ENCODE measurements at places on chromosomes 7 and 10.

- DNase-seq, result peak; percentile 55
Observed at GRCh38 chr7:42856605-42856987, 55.3 kb downstream of the C7orf25 start.

DNA sequence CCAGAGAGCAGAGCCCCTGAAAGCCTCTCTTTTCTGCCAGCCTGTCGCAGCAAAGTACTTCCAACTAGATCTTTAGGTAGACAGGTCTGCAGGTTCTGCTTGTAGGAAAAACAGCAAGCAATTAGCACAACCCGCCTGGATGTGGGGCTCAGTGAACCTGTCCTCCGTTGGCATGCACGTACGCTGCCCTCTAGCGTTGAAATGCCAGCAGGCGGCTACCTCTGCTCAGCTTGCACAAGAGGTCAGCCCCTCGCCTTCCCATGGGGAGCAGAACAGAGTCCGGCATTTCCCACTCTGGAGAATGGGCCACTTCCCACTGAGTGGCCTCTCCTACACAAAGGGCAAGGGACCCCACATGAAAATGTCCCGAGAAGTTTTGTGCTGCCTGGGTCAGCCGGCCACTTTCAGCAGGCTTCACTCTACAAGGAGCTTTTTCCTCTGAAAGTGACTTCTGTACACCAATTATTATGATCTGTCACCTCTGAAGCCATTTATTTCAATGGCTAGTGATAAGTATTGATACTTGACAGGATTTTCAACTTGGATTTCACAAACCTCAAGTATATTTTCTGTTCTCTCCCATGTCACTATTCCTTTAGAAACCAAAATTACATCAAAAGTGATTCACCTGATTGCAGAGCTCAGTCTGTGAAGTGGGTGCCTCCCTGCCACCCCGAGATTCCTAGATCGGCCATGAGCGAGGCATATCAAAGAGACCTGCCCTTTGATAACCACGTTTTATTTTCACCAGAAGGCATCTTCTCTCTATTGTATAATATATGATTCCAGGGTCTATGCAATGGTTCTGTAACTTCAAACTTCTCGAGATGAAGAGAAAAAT is 56.7 kb downstream of the JCAD start:
- peak; percentile 86 for DNase-seq

DNA sequence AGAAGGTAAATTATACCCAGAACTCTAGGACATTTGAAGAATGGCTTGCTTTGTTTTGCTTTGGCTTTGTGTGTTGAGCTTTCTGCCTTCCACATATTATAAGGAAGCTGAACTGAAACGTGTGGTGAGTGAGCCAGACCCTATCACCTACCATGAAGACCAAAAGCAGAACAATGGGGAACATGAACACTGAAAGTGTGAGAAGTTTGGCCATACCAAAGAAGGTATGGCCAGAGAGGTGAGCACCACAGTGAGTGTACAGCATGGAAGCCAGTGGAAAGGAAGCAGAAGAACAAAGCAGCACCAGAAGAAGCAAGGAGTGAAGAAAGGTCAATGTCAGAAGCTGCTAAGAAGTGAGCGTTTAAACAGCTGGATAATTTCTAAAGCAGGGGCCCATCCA is 59.7 kb upstream of the CCDC71L start:
- no peak for DNase-seq

- DNase-seq, result no peak
Observed at GRCh38 chr7:1899196-1899595, 229.1 kb downstream of the ELFN1 start.

DNA sequence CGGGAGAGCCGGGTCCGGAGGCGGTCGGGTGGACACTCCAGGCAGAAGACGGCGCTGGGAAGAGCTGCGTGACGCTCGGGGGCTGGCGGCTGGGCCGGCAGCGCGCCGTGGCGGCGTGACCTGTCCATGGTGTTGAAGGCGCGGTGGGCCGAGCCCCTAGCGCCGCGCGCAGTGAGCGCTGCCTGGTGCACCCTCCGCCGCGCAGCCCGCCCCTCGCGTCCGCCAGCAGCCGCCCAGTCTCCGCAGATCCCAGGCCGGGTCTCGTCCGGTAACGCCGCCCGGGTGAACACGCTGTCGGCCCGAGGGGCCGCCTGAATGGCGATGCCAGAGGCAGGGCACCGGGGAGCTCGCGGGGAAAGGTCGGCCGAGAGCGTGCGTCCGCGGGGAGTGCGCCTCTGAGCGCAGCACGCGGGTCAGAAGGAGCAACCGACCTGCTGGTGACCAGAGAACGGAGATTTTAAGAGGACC is 657 bp upstream of the TMEM178B start:
- DNase-seq, result peak; percentile 81

DNA sequence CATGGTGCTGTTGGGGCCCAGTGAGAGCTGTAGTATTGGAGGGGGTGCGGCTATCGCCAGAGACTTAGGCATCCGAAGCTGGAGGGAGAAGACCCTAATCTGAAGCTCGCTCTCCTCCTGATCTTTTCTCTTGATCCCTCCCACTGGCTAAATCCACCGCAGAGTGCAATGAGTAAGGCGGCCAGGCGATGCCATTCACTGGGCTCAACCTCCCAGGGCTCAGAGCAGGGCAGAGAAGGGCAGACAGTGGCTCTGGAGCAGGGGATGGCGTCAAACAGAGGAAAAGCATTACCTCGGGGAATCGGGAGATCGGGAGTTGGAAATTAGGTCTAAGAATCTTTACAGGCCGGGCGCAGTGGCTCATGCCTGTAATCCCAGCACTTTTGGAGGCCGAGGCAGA is 18.8 kb upstream of the IFT22 start:
- no peak for DNase-seq

- no peak for DNase-seq
Observed at GRCh38 chr10:24935504-24936292, 16.7 kb downstream of the PRTFDC1 start.

DNA sequence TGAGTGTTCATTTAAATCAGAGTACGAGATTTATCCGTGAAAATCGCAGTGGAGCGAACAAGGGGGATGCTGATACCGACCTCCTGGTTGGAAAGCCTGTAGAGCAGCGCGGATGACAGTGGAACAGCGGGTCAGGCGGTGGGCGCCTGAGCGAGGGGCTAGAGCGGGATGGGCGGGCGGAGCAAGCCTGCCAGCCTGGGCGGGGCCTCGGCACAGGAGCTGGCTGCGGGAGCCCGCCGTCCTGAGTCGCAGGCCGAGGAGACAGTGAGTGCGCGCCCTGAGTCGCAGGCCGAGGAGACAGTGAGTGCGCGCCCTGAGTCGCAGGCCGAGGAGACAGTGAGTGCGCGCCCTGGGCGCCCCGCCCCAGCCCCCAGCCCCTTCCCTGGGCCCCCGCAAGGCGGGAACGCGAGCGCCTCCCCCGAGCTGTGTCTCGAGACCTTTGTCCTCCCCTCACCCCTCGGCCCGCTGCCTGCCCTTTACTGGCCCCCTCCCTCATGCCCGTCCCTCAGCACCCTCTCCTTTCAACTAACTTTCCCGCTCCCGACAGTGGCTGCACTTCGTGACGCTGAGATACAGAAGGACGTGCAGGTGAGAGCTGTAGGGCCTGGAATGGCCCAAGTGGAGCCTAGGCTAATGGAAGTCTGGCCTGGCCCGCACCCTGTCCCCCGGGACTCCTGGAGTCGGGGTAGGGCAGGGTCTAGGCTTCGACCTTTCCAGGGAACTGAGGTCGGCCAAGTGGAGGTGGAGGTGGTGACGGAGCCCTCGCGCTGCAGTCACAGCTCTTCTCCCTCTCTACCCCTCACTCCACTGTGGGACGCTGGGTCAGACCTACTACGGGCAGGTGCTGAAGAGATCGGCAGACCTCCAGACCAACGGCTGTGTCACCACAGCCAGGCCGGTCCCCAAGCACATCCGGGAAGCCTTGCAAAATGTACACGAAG is at the start of gene AS3MT:
TSS of gene AS3MT (plus strand) at position 213 of the 941 bp plus-strand sequence. CDS start at position 336, 123 bp downstream.
- peak; percentile 49 for DNase-seq

DNA sequence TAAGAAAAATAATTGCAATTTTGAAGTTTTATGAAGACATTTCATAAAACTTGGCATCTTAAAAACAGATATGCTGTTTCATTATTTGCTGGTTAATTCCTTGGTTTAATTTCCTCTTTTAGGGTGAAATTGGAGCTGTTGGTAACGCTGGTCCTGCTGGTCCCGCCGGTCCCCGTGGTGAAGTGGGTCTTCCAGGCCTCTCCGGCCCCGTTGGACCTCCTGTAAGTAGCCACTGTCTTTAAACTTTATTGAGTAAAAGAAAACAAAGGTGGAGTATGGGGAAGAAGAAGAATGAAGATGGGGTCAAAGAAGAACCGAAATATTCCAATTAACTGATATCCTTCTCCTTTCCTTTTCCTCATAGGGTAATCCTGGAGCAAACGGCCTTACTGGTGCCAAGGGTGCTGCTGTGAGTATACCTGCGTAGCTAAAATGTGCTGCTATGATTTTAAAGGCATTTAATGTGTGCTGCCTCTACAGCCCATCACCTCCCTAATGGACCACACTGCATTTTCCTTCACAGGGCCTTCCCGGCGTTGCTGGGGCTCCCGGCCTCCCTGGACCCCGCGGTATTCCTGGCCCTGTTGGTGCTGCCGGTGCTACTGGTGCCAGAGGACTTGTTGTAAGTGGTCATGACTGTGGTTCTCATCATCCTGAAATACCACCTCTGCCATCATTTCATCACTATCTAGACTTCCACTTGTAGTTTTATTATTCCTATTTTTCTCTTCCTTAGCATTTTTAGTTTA is 14.7 kb downstream of the COL1A2 start:
- no peak for DNase-seq

GRCh38 chr10:17075533-17076359 is 53.9 kb downstream of the CUBN start:
- peak; percentile 31 for DNase-seq

GRCh38 chr7:113131367-113131766 is 13.0 kb upstream of the SMIM30 start:
- DNase-seq, result no peak

- peak; percentile 87 for DNase-seq
Observed at GRCh38 chr10:80356989-80357850, 639 bp downstream of the DYDC2 start.

DNA sequence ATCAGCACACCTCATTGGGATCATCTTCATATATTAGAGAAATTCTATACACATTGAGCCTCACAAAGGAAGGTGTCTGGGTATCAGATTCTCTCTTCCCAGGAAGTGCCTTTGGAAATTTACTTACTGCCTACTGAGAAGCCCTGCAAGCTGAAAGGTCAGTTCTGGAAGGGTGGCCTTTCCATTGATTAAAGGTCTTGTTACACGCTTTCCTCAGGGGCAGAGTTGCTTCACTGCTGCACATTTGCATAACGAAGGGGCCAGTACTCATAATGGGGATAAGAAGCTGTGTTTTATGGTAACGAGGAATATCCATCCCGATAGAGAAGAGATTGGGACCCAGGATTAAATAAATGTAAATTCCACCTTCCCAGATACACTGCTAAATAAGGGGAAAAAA is 19.4 kb upstream of the IL15RA start:
- DNase-seq, result no peak

DNA sequence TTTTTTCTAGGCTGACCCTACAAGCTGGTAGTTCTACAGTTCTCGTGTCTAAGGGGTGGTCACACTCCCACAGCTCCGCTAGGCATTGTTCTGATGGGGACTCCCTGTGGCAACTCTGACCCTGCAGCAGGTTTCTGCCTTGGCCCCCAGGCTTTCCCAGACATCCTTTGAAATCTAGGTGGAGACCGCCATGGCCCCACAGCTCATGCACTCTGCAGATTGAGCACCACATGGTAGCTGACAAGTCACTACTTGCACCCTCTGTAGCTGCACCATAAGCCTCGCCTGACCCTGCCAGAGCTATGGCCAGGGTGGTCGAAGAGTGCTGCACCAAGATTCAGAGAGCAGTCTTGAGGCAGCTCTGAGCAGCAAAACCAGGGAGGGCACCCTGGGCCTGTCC is 275.6 kb downstream of the LHFPL3 start:
- no peak for DNase-seq

DNA sequence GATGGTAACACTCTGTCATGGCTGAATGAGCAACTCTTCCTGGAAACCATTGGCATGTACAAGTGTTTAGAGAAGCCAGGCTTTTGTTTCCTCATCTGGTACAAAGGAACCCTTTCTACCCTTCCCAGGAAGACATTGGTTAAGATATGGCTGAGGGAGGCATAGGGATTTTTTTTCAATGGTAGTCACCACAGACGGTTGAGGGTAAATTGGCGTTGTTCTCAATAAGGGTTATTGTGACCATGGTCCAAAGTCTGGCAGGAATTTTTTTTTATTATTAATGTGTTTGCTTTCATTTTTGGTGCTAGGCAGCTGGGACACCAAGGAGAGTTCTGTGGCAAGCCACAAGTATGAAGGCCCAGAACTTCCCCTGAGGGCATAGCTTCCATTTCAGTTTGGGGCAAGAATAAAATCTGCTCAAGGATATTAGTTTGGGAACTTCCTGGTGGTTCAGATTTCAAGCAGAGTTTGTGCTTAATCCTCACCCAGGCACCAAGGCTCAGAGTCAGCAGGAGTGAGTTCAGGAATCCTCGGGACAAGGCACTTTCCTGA is at the start of gene PLEKHS1:
TSS of gene PLEKHS1 (plus strand) at position 502 of the 552 bp plus-strand sequence. CDS start 3,596 bp downstream, outside the sequence.
- DNase-seq, result peak; percentile 69

- peak; percentile 68 for DNase-seq
Observed at GRCh38 chr10:118720685-118721538, 33.9 kb downstream of the CACUL1 start.

GRCh38 chr7:110421490-110422241 is 669.3 kb upstream of the LRRN3 start:
- no peak for DNase-seq

DNA sequence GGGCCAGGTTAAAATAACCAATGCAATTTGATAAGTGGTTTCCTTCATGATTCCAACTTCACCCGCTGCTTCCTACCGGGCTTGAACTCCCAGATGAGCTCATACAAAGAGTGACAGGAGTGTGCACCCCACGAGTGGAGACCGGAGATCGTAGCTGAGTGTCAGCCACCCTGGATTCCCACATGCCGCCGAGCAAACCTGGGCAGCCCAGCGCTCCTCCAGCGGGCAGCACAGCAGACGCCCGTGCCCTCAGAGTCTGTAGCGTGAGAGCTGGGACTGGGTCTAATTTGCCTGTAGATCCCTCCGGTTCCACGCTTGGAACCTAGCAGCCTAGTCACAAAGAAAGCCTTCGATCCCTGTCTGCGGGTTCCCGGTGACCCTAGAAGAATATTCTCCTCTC is 476.1 kb upstream of the MGMT start:
- DNase-seq, result no peak

- no peak for DNase-seq
Observed at GRCh38 chr10:63260103-63260859, 127.2 kb downstream of the NRBF2 start.

GRCh38 chr10:3775696-3776551 is 9.1 kb downstream of the KLF6 start:
- peak; percentile 59 for DNase-seq

- DNase-seq, result no peak
Observed at GRCh38 chr7:107051376-107051775, 6.9 kb downstream of the PRKAR2B start.

GRCh38 chr10:110864662-110865140 is 7.0 kb upstream of the PDCD4 start:
- peak; percentile 66 for DNase-seq

- no peak for DNase-seq
Observed at GRCh38 chr7:24898691-24899090, 81.3 kb downstream of the OSBPL3 start.

GRCh38 chr7:89621925-89622641 is 532.2 kb upstream of the STEAP1 start:
- DNase-seq, result no peak

Data from DMS53 (cell line).